Body of pancreas (tissue), 4 donors: ENCODE measurements at places on chromosomes 2 and 18.

- no peak for DNase-seq
Measured at GRCh38 chr18:48356151-48356745, 52.9 kb downstream of the ZBTB7C start.

DNA sequence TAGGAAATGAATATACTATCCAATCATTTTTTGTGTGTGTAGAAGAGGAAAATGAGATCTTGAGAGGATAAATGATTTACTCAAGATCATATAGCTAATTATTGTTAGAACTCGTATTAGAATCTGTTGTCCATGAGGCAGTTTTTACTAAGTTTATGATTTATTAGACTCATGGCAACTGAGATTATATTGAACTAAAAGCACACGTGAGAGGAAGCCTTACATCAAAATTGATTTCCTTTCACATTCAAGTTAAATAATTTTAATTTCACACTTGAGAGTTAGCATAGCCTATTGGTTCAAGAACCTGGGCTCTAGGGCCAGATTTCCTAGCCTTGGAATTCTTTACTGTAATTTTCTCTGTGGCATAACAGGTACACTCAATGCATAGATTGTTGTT, 552.3 kb downstream of the ERBB4 start:
- DNase-seq: no peak

DNA sequence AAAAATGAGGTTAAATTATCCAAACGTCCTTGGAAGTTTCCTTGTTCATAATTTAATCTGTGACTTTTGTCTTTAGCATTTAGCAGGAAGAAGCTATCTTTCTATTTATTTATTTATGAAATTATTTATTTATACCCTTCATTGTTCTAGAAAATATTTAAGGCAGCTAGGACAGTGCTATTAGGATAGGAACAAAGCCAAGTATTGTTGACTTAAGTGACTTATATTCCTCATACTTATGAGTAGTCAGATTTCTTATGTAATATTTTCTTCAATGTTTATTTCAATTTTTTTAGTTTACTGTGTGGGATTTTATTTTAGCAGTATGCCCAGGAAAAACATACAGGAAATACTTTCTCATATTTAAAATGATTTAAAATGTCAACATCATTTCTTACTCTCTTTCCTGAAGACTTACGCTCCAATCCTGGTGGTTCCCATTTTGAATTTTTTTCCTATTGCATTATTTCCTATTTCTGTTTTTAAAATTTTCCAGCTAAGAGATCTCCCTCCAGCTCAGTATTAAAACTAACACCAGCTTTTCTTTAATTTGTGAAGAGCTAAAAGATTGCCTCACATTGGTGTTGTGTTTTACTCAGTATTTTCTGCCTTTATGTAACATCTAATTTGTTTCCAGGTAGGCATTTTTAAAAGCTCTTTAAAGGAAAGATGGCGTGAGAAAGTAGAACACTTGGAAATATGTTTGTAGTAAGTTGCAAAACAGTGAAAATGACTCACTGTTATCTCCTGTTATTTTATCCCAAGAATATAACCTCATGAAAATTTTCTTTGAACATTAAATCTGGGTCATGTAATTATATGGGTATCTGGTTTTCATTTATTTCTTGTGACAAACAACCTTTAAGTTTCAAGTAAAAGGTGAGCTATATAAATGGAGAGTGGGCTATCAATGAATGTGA, 32.2 kb downstream of the MAPRE2 start:
- DNase-seq: no peak

DNA sequence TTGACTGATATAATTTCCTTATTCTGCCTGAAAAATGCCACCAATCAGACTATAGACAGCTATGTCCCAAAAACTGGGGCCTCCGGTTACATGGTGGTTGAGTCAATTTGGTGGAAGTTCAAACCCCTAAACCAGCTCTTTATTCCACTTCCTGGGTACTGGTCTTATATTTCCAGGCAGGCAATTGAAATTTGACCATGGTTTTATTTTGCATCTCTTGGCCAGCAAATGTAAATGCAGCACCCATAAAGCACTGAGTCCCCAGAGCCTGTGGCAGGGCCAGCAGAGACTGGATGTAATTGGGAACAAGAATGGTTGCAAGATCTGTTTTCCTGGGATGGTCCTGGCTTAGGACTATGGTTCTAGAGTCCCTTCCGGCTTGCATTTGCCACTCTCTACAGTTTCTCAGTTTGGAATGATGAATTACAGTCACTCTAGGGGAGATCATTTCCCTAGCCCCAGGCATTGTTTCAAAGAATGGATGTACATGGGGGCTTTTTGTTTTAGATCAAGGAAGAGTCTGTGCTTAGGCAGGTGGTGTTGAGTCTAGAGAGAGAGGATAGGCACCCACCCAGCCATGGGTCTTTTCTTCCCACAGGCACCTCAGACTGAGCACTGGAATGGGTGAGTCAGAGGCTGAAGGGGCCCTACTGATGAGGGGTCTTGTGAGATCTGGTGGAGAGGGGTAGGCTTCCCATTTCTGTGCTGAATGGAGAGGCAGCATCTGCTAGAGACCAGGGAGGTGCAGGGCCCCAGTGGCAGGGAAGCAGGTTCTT, 108.4 kb upstream of the CDC42EP3 start:
- DNase-seq: no peak
